ENCODE measurements at places on chromosomes 12 and 14. TPM values are rescaled to one million over a fixed set of nuclear protein-coding genes. Genes with fewer than 3 reads are reported as not detected.

KRT6B gene
- not detected for total RNA-seq

NANOG gene
- under 0.01 TPM for total RNA-seq

ESPL1 gene
- 14.1 TPM for total RNA-seq

GLT8D2 gene
- total RNA-seq: 66.3 TPM

CLEC9A gene
- total RNA-seq: not detected

EID3 gene
- 19.2 TPM for total RNA-seq

MTHFD1 gene
- total RNA-seq: 46.5 TPM

KCNC2 gene
- not detected for total RNA-seq
